ENCODE measurements at places on chromosomes 2 and 18.
A peak's percentile ranks its signal among the peaks of the same experiment; 100 is the strongest.

GRCh38 chr18:35335866-35336265 is 8.4 kb downstream of the ZNF24 start:
- no peak for DNase-seq

DNA sequence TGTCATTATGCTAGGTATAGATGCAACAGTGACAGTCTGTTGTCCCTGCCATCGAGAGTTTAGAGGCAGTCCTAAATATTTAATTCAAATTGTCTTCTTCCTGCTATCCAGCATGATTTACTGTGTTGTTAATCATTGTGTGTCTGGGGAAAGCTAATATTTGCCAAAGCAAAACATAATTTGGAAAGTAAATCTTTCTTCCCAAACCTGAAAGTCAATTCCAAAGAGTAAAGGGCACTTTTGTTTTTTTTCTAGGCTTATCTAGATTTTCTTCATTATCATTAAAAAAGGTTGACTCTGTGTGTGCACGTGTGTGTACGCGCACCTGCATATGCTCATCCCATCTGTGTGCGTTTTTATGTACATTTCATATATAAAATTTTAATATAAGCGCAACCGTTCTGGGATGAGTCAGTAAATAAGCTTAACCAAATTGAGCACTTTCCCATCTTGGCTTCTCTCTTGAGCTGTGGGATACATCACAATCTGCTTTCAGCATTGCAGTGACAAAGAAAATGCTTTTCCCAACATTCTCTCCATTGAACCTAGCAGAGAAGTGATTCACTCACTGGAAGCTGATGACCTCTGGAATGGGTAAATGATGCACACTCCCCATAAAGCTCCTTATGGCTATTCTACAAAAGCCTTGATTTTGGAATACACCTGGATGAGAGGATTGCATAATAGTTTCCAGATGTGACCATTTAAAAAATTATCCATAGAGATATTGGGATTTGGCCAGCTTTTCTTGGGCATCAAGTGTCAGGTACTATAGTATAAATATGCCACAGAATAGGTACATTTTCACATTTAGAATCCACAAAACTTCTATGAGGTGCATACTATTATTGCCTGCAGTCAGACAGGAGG is 488.4 kb downstream of the ADCYAP1 start:
- no peak for DNase-seq

GRCh38 chr2:55843096-55843993 is 80.2 kb downstream of the EFEMP1 start:
- DNase-seq = peak; percentile 40

- no peak for DNase-seq
Observed at GRCh38 chr2:172437419-172438341, 10.3 kb downstream of the ITGA6 start.

- DNase-seq = no peak
Observed at GRCh38 chr2:159880729-159881128, 82.7 kb upstream of the CD302 start.

- DNase-seq = no peak
Observed at GRCh38 chr18:60162388-60162787, 210.2 kb downstream of the MC4R start.

Data from right kidney (tissue), 9 donors.